Glutamatergic neuron (in vitro differentiated cells): ENCODE measurements at places on chromosomes 16 and 17.

DNA sequence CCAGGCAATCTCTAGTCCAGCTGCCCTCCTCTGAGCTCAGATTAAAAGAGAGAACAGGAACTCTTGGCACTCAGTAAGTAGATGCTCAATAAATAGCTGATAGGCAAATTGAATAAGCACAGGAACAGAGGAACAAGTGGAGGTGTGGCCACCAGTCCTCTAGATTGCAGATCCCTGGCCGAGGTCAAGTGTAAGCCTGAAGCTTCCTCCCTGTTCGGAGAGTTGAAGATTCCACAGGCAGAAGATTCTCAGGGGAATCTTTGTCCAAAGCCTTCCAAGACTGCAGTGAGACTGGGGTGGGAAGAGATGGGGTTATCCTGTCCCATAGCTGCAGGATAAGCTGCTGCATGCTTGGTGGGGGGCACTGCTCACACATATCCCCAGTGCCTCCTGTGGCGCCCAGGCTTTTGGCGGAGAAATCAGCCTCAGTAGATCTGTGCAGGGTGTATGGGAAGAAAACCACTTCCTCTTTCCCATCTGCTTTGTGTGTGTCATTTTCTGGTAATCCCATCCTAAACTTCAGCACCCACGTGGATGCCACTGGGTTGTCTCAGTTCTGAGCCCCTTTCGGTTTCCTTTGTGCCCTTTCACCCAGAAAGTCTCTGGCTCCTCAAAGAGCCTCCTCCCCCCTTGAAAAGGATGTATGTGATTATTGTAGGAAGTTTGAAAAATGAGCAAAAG, 12.1 kb downstream of the CD300A start:
- peaks cover 13% of the 10 kb centered on the region for H3K36me3 ChIP-seq
- no peak overlapping the region for H3K27ac ChIP-seq
- H3K4me1 ChIP-seq = peaks cover 7% of the 10 kb centered on the region
- H3K4me3 ChIP-seq = no peak overlapping the region
- peaks cover 9% of the 10 kb centered on the region for H3K27me3 ChIP-seq

- DNase-seq = no peak
- H3K4me3 ChIP-seq = no peak overlapping the region
- H3K36me3 ChIP-seq = peaks cover 18% of the 10 kb centered on the region
- H3K27ac ChIP-seq = no peak overlapping the region
- H3K4me1 ChIP-seq = no peaks in the 10 kb centered on the region
- no peaks in the 10 kb centered on the region for H3K27me3 ChIP-seq
Measured at GRCh38 chr16:50762241-50762640, 20.4 kb downstream of the CYLD start.

GRCh38 chr17:6534846-6535514, 21.4 kb downstream of the PITPNM3 start:
- no peak for DNase-seq
- H3K4me1 ChIP-seq = no peaks in the 10 kb centered on the region
- no peaks in the 10 kb centered on the region for H3K36me3 ChIP-seq

- DNase-seq = no peak
- H3K4me3 ChIP-seq = no peak overlapping the region
- H3K36me3 ChIP-seq = peaks cover 6% of the 10 kb centered on the region
- no peak overlapping the region for H3K27ac ChIP-seq
- H3K4me1 ChIP-seq = no peaks in the 10 kb centered on the region
- H3K27me3 ChIP-seq = no peaks in the 10 kb centered on the region
Measured at GRCh38 chr17:41082626-41083025, 1.3 kb upstream of the KRTAP4-7 start.

GRCh38 chr16:87531418-87531817, 38.6 kb upstream of the ZCCHC14 start:
- DNase-seq = no peak
- H3K4me3 ChIP-seq = no peak overlapping the region
- H3K4me1 ChIP-seq = no peaks in the 10 kb centered on the region
- H3K27ac ChIP-seq = no peak overlapping the region
- H3K36me3 ChIP-seq = peaks cover 20% of the 10 kb centered on the region

DNA sequence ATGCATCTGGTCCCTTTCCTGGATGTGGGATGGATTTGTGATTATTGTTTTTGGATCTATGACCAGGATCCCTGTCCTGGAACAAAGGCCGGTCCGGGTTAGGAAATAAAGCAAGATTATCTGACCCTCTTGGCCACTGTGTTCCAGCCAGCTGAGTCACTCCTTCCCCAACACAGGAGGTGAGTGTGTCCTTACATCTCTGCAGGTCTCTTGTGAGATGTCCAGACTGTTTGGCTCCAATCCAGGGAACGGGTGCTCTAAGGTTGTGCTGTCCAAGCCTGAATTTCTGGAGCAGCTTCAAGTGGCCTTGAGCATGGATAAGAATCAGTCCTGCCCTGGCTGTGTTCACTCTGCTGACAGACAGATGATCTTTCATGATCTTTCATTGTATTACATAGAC, 136.5 kb upstream of the CCL2 start:
- peaks cover 31% of the 10 kb centered on the region for H3K4me1 ChIP-seq
- no peaks in the 10 kb centered on the region for H3K36me3 ChIP-seq
- no peak overlapping the region for H3K27ac ChIP-seq
- H3K27me3 ChIP-seq = peaks cover 3% of the 10 kb centered on the region
- DNase-seq = no peak
- H3K4me3 ChIP-seq = no peak overlapping the region

DNA sequence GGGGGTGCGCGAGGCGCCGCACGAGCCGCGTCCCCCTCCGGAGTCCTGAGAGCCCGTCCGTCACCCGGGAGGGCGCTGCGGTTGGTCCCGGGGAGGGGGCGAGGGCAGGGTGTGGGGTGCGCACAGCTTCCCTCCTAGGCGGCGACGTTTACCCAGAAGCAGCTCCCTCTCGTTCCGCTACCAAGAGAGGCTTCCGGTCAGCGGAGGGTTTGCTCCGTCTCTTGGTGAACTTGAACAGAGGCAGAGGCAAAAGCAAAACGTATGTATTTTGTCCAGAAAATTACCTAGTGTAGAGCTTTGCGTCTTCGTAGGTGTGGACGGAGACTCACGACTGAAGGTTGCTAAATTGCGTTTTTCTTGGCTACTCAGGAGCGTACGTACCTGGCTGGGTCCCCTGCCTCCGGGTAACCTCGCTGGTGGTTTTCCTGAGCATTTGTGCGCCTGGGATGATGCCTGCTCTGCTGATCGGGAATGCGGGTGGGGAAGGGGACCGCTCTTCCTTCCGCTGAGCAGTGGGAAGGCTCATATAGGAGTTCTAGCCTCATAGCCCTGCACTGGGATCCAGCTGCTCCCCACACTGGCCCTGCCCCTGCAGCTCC, 833 bp downstream of the WSCD1 start:
- DNase-seq = peak; percentile 59
- peaks cover 10% of the 10 kb centered on the region for H3K27me3 ChIP-seq
- peak overlapping the region; percentile 87 for H3K4me3 ChIP-seq
- peak overlapping the region; percentile 41 for H3K27ac ChIP-seq
- H3K36me3 ChIP-seq = no peaks in the 10 kb centered on the region
- peaks cover 24% of the 10 kb centered on the region for H3K4me1 ChIP-seq

DNA sequence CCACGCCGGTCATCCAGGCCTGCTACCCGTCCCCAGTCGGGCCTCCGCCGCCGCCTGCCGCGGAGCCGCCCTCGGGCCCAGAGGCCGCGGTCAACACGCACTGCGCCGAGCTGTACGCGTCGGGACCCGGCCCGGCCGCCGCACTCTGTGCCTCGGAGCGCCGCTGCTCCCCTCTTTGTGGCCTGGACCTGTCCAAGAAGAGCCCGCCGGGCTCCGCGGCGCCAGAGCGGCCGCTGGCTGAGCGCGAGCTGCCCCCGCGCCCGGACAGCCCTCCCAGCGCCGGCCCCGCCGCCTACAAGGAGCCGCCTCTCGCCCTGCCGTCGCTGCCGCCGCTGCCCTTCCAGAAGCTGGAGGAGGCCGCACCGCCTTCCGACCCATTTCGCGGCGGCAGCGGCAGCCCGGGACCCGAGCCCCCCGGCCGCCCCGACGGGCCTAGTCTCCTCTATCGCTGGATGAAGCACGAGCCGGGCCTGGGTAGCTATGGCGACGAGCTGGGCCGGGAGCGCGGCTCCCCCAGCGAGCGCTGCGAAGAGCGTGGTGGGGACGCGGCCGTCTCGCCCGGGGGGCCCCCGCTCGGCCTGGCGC, 2.4 kb downstream of the HIC1 start:
- H3K4me1 ChIP-seq = peaks cover 5% of the 10 kb centered on the region
- H3K27ac ChIP-seq = no peak overlapping the region
- no peak overlapping the region for H3K4me3 ChIP-seq
- H3K27me3 ChIP-seq = peaks cover 8% of the 10 kb centered on the region
- no peak for DNase-seq

DNA sequence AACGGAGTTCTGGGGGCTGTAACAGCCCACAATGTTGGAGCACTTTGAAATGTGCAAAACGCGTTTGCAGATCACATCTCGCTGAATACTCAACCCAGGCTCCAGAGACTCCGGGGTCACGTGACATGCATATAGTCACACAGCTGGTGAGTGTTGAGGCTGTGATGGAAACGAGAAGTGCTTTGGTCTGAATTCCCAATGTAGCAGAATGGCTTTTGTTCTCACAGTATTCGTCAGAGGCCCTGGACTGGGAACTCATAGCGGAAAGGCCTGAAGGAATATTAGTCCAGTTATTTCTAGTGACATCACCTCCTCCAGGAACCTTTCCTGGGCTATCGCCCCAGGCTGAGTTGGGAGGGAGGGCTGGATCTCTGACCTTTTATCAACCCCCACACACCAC, 95.8 kb upstream of the CRHR1 start:
- H3K4me3 ChIP-seq = peak overlapping the region; percentile 64
- peak; percentile 49 for DNase-seq
- H3K36me3 ChIP-seq = no peaks in the 10 kb centered on the region
- peaks cover 7% of the 10 kb centered on the region for H3K27me3 ChIP-seq
- peaks cover 40% of the 10 kb centered on the region for H3K4me1 ChIP-seq

DNA sequence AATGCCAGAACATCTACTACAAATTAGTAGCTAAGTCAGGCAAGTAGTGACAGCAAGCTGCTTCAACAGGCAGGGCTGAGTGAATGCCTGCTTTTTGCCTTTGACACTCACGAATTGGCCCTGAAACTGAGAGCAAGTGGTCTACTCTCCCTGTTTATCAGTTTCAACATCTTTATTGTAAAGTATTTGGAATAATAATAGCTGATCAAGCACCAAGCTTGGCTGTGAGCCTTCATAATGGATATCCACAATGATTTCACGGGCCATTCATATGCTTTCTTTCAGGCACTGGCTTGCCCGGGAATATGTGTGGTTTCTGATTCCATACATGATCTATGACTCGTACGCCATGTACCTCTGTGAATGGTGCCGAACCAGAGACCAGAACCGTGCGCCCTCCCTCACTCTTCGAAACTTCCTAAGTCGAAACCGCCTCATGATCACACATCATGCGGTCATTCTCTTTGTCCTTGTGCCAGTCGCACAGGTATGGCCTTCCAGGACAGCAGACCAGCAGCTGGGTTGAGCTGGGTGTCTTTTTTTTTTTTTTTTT, 5.2 kb downstream of the TLCD3A start:
- H3K4me3 ChIP-seq = no peak overlapping the region
- H3K27me3 ChIP-seq = peaks cover 12% of the 10 kb centered on the region
- no peaks in the 10 kb centered on the region for H3K36me3 ChIP-seq
- no peak for DNase-seq
- peaks cover 9% of the 10 kb centered on the region for H3K4me1 ChIP-seq
- no peak overlapping the region for H3K27ac ChIP-seq
